ENCODE measurements at places on chromosomes 3 and 15. TPM values are rescaled to one million over a fixed set of nuclear protein-coding genes. Genes with fewer than 3 reads are reported as not detected.

DNA sequence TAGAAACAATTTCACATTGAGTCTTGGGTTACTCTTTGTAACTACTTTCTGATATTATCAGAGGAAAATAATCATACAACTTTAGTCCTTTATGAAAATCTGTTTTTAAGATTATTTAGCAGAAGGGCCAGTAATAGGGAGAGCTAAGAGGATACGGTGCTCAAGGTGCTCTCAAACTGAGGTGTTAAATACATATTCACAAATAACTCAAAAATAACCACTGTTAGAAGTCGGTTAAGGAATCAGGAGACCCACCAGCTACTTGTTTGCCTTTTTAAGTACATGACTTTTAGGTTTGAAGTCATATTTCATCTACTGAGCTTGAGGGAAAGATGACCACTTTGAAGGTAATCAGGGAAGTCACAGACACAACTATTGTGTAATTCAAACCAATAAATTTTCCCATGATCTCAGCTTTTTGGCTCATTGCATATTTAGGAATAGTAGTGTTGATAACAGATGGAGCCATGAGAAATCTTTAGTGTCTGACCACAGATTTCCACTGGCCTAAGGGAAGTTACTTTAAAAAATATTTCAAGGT is 1.4 kb upstream of the RSRC1 start:
- no peak overlapping the region for H3K27ac ChIP-seq
- H3K4me1 ChIP-seq = peaks cover 52% of the 10 kb centered on the region
- no peak for DNase-seq
- peaks cover 44% of the 10 kb centered on the region for H3K27me3 ChIP-seq

The CGNL1 gene
- 23.4 TPM for total RNA-seq

The HDGFL3 gene
- total RNA-seq = 31.8 TPM

- no peaks in the 10 kb centered on the region for H3K27me3 ChIP-seq
- no peak overlapping the region for H3K4me3 ChIP-seq
- DNase-seq = no peak
- peaks cover 41% of the 10 kb centered on the region for H3K36me3 ChIP-seq
- H3K4me1 ChIP-seq = peaks cover 4% of the 10 kb centered on the region
These were observed 12.3 kb downstream of the THBS1 start for GRCh38 chr15:39593071-39593655.

The C3orf62 gene
- 2.9 TPM for total RNA-seq

- H3K4me1 ChIP-seq = no peaks in the 10 kb centered on the region
- no peak overlapping the region for H3K27ac ChIP-seq
- no peak for DNase-seq
- no peak overlapping the region for H3K4me3 ChIP-seq
These were observed 326.8 kb downstream of the NAALADL2 start for GRCh38 chr3:175185903-175186302.

DNA sequence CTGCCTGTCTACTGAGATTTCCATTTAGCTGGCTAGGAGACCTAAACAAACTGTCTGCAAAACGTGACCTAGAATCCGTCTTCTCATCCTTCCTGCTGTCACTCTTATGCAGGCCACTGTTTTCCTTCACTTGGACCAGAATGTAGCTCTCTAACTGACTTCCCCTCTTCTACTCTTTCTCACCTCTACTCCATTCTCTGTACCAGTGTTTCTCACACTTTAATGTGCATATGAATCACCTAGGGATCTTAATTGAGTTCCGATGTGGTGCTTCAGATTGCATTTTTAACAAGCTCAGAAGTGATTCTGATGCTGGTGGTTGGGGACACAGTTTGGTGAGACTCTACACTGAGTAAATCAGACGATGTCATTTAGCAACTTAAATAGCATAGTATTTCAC is 1.6 kb upstream of the GBE1 start:
- DNase-seq = no peak
- H3K27me3 ChIP-seq = no peaks in the 10 kb centered on the region
- peaks cover 39% of the 10 kb centered on the region for H3K4me1 ChIP-seq
- H3K4me3 ChIP-seq = no peak overlapping the region
- peak overlapping the region; percentile 98 for H3K27ac ChIP-seq

The WNT5A gene
- 2.9 TPM for total RNA-seq

GRCh38 chr3:80696280-80696679 is 928.5 kb upstream of the ROBO1 start:
- no peak overlapping the region for H3K4me3 ChIP-seq
- H3K27me3 ChIP-seq = no peaks in the 10 kb centered on the region
- no peak for DNase-seq
- no peaks in the 10 kb centered on the region for H3K36me3 ChIP-seq
- H3K27ac ChIP-seq = no peak overlapping the region

The LRRC49 gene
- 123 TPM for total RNA-seq

- no peak overlapping the region for H3K4me3 ChIP-seq
- no peak overlapping the region for H3K27ac ChIP-seq
- no peaks in the 10 kb centered on the region for H3K36me3 ChIP-seq
- H3K27me3 ChIP-seq = no peaks in the 10 kb centered on the region
- no peaks in the 10 kb centered on the region for H3K4me1 ChIP-seq
- DNase-seq = peak; percentile 17
These were observed 28.8 kb upstream of the SLC41A3 start for GRCh38 chr3:126112531-126113237.

The ACKR4 gene
- 2.3 TPM for total RNA-seq

- no peak overlapping the region for H3K4me3 ChIP-seq
- H3K27me3 ChIP-seq = no peaks in the 10 kb centered on the region
- peak overlapping the region; percentile 33 for H3K27ac ChIP-seq
- DNase-seq = no peak
- H3K4me1 ChIP-seq = peaks cover 44% of the 10 kb centered on the region
These were observed 42.9 kb upstream of the CTSH start for GRCh38 chr15:78987556-78988360.

The RHCG gene
- total RNA-seq = 0.54 TPM

The TGM4 gene
- total RNA-seq = 0.66 TPM

The ABHD6 gene
- total RNA-seq = 14.6 TPM

DNA sequence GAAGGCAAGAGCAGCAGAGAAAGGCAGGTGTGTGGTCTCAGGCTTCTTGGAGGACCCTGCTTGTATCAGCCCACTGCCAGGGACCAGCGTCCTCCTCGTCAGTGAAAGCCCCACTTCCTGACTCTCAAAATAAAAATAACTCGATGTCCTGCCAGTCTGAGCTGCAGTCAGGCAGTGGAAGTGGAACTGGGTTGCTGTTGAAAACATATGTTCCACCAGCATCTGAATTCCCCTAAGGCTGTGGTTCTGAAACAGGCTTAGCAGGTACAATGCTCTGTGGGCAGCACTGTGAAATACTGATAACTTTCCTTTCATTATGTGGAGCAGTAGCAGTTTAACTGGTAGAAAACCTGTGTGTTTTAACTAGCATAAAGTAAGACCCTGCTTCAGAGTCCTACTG is 121.6 kb upstream of the EIF1B start:
- peaks cover 7% of the 10 kb centered on the region for H3K4me1 ChIP-seq
- H3K27me3 ChIP-seq = no peaks in the 10 kb centered on the region
- H3K27ac ChIP-seq = no peak overlapping the region
- H3K36me3 ChIP-seq = no peaks in the 10 kb centered on the region
- DNase-seq = no peak

DNA sequence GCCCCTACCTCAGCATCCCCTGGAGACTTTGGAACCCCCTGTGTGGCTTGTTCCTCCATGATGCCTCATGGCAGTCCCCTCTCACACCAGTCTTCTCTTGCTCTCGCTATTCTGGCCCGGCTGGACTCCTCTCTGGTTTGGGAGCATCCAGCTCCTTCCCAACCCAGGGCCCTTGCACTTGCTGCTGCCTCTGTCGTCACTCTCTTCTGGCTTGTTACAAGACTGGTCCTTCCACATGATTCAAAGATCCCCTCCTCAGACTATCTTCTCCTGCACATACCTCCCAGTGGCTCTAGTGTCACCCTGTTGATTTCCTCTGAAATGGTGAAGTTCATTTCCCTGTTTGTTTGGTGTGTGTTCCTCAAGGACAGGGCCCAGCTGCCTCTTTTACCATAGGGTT is 6.5 kb upstream of the GNAI2 start:
- no peak overlapping the region for H3K4me3 ChIP-seq
- H3K27ac ChIP-seq = no peak overlapping the region
- H3K27me3 ChIP-seq = no peaks in the 10 kb centered on the region
- no peak for DNase-seq

The EOGT gene
- total RNA-seq = 35.7 TPM

- no peaks in the 10 kb centered on the region for H3K36me3 ChIP-seq
- peak overlapping the region; percentile 97 for H3K27ac ChIP-seq
- peaks cover 11% of the 10 kb centered on the region for H3K4me1 ChIP-seq
- H3K4me3 ChIP-seq = peak overlapping the region; percentile 71
- H3K27me3 ChIP-seq = no peaks in the 10 kb centered on the region
- DNase-seq = no peak
These were observed 1.8 kb downstream of the GSK3B start for GRCh38 chr3:120092474-120092873.

The PCBP4 gene
- 149 TPM for total RNA-seq

- peak overlapping the region; percentile 5 for H3K4me3 ChIP-seq
- peaks cover 50% of the 10 kb centered on the region for H3K4me1 ChIP-seq
- H3K27ac ChIP-seq = peak overlapping the region; percentile 84
- H3K27me3 ChIP-seq = no peaks in the 10 kb centered on the region
These were observed 2.3 kb upstream of the HAPLN3 start for GRCh38 chr15:88897456-88898194.

DNA sequence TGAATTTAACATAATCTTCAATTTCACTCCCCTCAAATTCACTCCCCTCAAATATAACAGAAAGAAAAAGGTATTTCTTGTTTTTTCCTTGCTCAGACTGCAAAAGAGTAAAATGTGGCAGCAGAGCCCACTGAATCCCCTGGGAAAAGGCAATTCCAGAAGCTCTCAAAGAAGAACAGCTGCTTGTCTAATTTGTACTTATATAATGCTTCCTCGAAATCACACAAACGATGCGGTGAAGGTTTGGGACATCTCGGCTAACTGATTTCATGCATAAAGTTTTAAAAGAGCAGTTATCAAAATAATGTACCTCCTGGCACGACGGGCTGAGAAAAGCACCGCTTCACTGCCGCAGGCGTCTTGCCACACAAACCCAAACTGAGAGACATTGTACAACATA is 10.7 kb downstream of the BDH1 start:
- no peaks in the 10 kb centered on the region for H3K27me3 ChIP-seq
- peaks cover 28% of the 10 kb centered on the region for H3K4me1 ChIP-seq
- H3K36me3 ChIP-seq = no peaks in the 10 kb centered on the region

The COL6A5 gene
- not detected for total RNA-seq

DNA sequence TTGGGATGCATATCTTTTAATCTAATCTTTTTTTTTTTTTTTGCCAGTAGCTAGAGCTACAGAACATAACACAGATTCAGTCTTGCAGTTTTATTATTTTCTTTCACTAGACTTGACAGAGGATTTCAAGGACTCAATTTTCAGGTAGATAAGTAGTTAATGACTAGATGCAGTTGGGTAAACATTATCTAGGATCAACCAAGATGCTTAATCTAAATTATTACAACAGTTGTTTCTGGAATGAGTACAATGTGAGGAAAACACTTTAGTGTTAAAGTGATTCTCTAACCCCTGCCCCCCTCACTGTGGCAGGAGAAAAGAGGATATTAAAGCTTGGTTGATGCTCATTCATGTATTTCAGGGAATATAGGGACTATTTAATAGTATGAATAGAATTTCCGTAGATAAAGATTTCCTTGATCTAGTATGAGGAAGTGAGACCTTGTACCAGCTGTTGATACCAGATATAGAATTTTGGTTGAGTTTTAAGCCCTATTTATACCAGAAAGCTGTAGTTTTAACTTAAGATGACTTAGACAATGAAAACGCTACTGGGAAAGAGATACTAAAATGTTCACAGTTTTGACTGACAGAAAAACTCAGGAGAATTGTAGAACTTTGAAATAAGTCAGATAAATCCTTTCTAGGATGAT is 389.0 kb upstream of the C2CD4B start:
- no peak overlapping the region for H3K4me3 ChIP-seq
- no peak overlapping the region for H3K27ac ChIP-seq
- peaks cover 17% of the 10 kb centered on the region for H3K4me1 ChIP-seq
- no peak for DNase-seq
- no peaks in the 10 kb centered on the region for H3K36me3 ChIP-seq

The AHSG gene
- not detected for total RNA-seq

- no peaks in the 10 kb centered on the region for H3K36me3 ChIP-seq
- H3K4me3 ChIP-seq = no peak overlapping the region
- no peaks in the 10 kb centered on the region for H3K27me3 ChIP-seq
- no peak for DNase-seq
- H3K4me1 ChIP-seq = no peaks in the 10 kb centered on the region
These were observed 59.9 kb downstream of the SUCNR1 start for GRCh38 chr3:151933234-151933853.

DNA sequence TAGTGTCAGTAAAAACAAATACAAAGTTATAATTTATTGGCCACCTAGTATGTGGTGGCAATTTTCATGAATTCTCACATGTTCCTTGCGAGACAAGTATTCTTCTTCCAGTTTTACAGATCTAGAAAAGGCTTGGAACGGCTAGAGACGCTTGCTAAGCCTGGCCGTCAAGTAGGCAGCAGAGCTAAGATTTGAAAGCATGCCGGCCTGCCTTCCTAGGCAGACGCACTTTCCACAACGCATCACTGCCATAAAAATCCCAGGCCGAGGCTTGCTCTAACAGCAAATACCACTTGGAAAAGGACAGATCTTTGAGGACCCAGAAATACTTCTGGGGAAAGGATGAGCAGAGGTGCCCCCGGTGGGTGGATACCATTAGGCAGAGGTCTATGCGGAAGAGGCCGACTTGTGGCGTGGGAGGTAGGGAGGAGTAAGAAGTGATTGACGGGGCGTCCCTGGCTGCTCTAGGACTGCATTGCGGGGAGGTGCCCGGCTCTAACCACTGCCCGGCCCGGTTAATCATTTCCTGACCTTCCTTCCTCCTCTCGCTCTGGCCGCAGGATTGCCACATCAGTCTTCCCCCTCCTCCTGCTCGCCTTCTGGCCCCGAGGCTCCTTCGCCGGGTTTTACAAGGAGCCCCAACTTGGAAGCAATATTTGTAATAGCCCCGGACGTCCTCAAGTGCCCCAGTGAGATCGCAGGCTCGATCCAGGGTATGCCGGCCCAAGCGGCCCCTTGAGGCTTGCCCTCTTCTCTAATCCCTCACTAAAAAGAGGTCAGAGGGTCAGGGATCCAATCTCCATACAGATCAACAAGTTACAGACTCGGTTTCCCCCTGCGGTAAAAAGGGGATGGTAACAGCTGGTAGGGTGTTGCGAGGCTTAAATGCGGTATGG is 1.3 kb upstream of the USP3 start:
- H3K27me3 ChIP-seq = no peaks in the 10 kb centered on the region
- peak overlapping the region; percentile 77 for H3K4me3 ChIP-seq
- peak; percentile 87 for DNase-seq
- H3K4me1 ChIP-seq = peaks cover 32% of the 10 kb centered on the region
- no peaks in the 10 kb centered on the region for H3K36me3 ChIP-seq

DNA sequence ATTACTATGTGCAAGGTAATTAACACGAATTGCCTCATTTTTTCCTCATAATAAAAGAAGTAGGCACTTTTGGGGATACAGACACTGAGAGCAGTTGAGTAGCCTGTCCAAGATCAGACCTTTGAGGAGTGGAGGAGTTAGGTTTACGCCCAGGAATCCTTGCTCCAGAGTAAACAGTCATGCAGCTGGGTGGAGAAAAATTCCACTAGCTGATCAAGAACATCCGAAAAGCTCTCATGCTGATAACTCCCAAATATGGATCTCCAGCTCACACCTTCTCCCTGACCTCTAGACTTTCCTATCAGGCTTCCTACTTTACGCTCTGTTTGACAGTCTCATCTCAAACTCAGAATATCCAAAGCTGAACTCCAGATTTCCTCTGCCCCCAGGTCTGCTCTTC is 53.3 kb downstream of the ST6GAL1 start:
- H3K27me3 ChIP-seq = no peaks in the 10 kb centered on the region
- no peak overlapping the region for H3K4me3 ChIP-seq
- no peak for DNase-seq
- peaks cover 24% of the 10 kb centered on the region for H3K36me3 ChIP-seq
- H3K4me1 ChIP-seq = peaks cover 8% of the 10 kb centered on the region

The MESP2 gene
- not detected for total RNA-seq
